NCI-H1417 treated with DMSO at 0.1 percent for 48 hours (cell line): ENCODE measurements at places on chromosomes 4 and X.

- no peak for DNase-seq
These were observed 104.6 kb downstream of the PDGFRA start for GRCh38 chr4:54333657-54334056.

DNA sequence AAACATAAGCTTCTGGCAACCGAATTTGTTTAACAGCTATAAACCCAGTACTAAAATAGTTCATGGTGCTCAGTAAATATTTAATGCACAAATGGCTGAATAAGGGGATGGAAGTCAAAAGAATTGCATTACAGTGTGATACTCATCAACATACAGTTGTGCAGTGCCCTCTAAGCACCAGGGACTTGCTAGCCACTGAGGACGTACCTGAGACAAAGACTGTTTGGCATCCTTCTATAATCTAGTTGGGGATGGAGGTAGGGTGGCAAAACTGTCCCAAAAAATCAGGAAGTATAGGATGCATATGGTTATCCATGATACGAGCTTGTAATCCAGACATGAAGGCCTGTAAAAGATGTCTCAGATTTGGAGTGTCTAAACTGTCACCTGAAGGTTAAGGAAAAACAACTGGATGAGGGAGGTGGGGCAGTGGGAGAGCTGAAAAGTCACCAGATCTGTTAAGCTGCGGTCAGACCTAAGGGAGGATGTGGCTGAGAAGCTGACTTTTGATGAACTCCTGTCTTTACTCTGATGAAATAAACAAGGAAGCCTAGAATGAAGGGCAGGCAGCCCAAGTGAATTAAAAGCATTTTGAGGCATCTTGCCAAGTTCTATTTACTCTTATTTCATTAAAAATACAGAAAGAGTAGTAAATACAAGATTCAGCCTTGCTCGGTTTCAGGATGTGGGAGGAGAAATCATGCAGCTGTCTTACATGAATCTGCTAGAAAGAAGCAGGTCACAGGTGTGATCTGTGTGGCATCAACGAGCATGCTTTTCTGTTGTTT is 12.0 kb upstream of the CD38 start:
- no peak for DNase-seq

DNA sequence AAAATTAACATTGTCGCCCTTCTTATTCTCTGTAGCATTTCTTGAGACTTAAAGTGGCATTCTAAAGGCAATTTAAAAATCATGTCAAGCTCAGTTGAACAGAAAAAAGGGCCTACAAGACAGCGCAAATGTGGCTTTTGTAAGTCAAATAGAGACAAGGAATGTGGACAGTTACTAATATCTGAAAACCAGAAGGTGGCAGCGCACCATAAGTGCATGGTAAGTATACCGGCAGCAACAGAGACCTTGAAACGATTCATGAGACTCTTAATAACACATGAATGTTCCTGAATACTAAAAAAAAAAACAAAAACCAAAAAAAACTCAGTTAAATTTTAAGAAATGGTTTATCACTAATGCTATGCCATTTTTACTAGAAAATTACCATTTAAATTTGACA is 82.4 kb upstream of the HPRT1 start:
- no peak for DNase-seq

- DNase-seq: no peak
These were observed 3.3 kb downstream of the RELL1 start for GRCh38 chr4:37682701-37683401.

GRCh38 chr4:25233737-25234389 is at the start of gene PI4K2B:
PI4K2B (plus strand) TSS chr4:25234033; CDS start chr4:25234164, 131 bp downstream.
- DNase-seq: peak; percentile 76

DNA sequence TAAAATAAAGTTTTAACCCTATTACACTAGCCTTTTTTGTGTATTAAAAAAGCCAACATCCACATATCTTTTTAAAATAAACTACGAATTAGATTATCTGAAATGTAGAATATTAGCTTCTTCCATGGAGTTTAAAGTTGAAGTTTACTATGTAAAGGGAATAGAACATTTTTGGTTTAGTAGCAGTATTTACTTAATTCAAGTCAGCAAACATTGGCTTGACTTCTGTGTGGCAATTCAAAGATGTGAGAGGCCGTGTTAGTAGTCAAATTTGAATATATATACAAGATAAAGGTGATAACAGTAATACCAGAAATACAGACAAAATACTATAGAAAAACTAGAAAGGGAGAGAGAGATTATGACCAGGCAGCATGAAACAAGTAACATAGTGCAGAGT is 115.1 kb upstream of the IL13RA1 start:
- no peak for DNase-seq

DNA sequence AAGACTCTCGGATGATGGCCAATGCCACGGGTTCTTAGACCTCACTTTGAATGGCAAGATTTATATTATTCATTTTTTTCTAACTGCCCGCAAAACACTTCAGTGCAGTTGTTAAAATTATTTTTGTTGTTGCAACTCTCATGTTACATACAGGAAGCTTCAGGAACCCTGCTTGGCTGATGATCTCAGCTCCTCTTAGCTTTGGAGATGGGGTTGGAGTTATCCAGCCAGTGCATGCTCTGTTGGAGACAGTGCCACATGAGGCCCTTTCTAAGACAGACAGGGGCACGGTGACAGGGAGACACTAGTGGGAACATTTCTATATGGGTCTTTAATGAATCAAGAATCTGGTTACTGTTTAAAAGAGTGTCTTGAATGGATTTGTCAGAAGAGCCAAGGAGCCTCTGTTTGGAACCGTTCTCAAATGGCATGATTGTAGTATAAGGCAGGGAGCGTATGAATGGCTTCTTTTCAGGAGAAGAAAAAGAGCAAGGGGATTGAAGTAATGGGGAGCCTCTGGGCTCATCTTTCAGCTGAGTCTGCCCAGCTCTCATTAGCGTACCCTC is 61.9 kb upstream of the ENPP6 start:
- no peak for DNase-seq

GRCh38 chr4:19961091-19961490 is 290.6 kb upstream of the SLIT2 start:
- DNase-seq: no peak

DNA sequence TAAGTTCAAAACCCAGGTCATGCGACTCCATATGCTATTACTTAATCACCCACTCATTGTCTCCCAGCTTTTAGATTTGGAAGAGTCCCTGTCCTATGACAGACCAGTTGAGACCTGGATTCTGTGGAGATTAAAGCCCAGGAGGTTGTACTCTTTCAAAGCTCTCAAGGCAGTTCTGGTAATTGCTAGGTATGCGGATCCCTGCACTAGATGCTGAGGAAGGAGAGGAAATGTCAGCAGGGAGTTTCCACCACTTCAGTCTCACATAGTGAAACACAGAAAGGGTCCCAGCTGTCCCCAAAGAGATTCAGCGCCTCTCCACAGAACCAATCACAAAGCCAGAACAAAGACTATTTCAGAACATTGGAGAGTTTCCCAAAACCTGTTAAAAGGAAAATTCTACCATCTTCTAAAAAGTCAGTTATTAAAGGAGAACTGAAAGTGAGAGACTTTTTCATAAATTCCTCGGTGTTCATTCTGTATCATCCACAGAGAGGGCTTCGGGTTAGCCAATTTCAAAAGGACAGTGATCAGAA is 53.4 kb downstream of the IRF2 start:
- no peak for DNase-seq

GRCh38 chr4:26317766-26318165 is 3.0 kb upstream of the RBPJ start:
- DNase-seq: no peak

- no peak for DNase-seq
These were observed 35.4 kb downstream of the GRXCR1 start for GRCh38 chr4:42927946-42928345.

DNA sequence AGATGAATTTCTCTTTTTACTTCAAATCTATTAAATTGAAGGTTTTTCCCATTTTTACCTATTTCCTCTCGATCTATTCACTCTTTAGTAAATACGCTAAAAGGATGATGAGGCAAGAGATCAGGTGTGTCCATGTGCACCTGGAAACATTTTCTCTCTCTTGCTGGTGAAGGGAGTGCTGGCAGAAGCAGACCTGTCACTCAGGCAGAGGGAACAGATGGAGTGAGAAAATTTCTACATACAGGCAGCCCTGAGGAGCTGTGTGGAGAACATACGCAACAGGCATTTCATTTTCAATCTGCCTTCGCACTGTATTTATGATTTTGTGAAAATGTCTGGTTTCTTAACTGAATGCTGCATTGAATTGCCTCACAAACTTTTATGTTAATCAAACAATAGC is 249.5 kb downstream of the GPM6A start:
- DNase-seq: no peak

GRCh38 chr4:31783311-31783710 is 1063.1 kb downstream of the PCDH7 start:
- no peak for DNase-seq

GRCh38 chr4:114264452-114264851 is 285.0 kb upstream of the ARSJ start:
- no peak for DNase-seq

DNA sequence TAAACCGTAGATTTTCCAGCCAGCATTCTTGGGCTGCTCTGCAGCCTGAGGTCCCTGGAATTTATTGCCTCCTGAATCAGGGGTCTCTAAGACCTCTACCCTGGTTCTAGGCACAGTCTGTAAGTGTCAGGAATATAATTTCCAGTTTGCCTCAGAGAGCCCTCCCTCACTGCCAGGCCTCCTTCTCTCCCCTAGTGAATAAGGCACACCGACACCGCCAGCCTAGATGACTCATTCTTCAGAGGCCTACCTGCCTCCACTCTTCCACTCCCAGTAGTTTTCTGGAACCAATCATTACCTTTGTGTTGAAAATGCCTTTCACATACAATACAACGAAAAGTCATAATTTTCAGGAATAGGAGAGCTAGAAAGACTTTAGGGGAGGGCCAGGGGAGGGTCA is 50.3 kb upstream of the ARHGEF9 start:
- DNase-seq: no peak

DNA sequence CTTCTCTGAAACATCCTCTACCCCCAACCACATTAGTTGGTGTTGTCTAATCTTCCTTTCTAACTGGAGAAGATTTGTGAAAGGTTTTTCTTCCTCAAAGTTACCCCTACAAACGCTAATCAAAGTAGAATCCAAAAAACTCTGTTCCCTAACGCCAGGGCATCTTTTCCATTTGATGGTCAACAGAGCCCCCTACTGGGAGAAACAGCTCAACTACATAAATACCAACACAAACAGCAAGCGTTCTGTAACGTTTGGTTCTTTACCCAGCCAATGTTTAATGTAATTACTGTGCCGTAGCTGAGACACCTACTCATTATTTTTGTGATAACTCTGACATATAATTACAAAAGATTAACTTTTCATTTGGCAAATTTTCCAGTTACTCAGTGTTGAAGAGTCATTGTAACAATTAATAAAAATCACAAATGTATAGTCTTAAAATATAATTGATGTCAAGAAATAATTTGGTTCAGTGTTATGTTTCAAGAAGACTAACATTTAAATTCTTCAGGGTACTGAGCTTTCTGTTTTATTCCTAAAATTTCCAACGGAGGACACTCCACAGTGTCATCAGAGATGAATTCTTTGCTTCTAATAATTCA is 94.9 kb upstream of the TBC1D9 start:
- DNase-seq: peak; percentile 57

DNA sequence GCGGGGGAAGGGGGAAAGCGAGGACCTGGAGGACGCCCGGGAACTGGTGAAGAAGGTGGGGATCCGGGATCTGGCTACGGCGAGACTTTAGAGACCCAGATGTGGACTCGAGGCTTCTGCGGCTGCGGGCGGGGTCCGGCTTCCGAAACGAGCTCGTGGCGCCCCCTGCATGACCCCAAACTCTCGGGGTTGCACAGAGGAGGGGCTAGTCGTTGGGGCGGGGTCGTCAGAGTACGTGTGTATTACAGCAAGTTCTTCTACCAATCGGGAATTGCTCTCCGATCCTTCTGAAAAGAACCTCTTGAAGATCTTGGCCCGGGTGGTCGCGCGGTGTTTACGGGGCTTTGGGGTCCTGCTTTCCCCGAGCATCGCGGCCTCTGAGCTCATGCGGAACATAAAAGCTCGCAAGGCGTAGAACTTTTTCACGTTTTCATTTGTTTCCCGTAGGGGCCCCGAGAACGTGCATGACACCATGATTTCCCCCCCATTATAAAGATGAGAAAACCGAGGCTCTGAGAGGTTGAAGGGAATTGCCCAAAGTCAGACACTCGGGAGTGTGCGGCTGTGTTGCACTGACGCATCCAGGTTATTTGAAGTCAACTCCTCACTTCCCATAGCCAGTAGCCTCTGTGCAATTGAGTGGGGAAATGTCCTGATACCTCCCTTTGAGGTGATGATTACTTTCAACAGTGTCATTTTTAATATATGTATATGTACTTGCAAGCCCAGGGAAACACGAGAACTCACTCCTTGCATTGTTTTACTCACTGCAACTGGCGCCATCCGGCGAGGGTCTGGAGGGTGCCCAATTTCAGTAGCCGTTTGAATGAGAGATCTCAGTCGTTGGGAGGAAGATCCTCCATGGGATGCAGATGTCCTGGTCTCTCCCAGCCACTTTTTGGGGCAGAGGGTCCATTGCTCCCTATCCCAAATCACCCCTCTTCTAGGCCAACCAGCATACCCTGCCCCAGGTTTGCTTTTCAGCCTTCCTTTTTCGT is at the start of gene BEND4:
BEND4 (minus strand) TSS at position 149 of the 998 bp plus-strand sequence. CDS start 512 bp downstream, outside the sequence.
- no peak for DNase-seq

DNA sequence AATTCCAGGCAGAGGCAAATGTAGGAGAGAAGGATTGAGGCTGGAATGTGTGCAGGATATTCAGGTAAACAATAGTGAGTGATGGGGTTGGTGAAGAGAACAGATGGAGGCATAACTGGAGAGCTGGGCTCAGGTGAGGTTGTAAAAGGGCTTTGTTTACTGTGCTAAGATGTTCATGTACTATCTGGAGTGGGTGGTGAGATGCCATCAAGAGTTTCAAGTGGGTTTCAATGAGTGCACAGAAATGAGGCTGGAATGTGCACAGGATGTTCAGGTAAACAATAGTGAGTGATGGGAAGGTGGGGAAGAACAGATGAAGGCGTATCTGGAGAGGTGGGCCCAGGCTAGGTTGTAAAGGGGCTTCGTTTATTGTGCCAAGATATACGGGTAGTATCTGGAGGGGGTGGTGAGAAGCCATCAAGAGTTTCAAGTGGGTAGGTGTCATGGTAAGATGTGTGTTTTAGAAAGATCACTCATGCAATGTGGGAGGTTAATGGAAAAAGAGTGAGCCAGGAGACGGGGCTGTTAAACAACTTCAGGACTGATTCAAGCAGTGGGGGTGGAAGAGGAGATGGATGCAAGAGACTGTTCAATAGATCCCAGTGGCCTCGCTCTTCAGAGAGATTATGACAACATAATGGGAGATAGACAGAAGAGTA is 25.4 kb upstream of the NMU start:
- no peak for DNase-seq

DNA sequence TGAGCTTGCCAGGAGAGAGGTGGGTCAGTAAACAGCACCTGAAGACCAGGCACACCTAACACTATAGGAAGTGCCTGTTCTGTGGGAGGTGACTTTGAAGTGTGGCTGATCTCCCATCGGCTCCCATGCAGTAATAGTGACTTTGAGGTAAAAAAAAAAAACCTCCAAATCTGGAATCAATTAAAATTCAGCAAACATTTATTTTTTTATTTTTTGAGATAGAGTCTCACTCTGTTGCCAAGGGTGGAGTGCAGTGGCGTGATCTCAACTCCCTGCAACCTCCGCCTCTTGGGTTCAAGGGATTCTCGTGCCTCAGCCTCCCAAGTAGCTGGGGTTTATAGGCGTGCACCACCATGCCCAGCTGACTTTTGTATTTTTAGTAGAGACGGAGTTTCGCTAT is 32.4 kb downstream of the ARHGAP10 start:
- DNase-seq: no peak

GRCh38 chr4:118338981-118339765 is 13.6 kb downstream of the PRSS12 start:
- no peak for DNase-seq
